ENCODE measurements at places on chromosomes 16 and 17.

DNA sequence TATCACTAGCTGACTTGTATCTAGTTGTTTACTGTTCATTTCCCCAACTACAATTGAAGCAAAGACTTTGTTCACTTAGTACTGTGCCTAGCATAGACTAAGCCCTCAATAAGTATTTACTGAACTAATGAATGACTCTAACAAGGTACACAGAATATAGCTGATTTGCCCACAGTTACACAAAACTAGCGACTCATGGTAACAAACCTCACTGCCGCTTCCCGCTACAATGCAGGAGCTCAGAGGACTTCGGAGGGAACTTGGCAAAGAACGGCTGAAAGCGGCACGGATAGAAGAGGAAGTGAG lies 524 bp downstream of the EFTUD2 start:
- no peak for DNase-seq

GRCh38 chr16:8458481-8459046 lies 131.7 kb downstream of the TMEM114 start:
- DNase-seq, result no peak

DNA sequence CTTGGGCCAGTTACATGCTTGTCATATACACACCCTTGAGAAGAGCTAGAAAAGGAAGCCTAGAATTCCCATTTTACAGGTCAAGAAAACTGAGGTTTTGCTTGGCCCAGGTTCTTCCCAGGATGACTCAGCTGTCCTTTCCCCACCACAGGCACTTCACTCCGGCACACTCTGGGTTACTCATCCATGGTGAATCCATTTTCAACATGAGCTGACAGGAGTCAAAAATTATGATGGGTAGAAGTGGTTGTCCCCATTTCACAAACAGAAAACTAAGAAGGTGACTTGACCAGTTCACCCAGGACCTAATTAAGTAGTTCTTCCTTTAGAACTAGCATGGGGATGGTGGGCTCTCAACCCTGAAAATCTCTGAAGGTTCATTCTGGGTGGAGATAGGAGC lies 67.2 kb downstream of the USP22 start:
- DNase-seq, result no peak

- no peak for DNase-seq
These were observed 1.8 kb upstream of the CES4A start for GRCh38 chr16:66986559-66986958.

- no peak for DNase-seq
These were observed 214.9 kb upstream of the MPHOSPH6 start for GRCh38 chr16:82384949-82385348.

DNA sequence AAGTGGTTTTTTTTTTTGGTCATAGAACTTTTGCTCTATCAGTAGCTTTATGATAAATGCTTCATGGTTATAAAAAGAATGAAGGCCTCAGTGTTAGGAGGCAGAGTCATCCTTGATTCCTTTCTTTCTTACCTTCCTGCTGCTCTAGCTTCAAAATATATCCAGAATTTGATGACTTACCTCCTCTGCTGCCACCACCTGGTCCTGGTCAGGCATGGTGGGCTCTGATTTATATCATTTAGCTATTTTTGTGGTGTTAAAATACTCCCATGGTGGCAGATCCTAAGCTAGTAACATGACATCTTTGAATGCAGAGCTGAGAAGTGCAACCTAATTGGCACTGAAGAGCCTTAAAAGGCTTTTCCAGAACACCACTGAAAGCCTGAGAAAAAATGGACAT lies 508.8 kb upstream of the CDH8 start:
- DNase-seq, result no peak

- DNase-seq, result no peak
These were observed 26.1 kb downstream of the GLG1 start for GRCh38 chr16:74580833-74581232.

GRCh38 chr16:86977076-86977676 lies 340.0 kb downstream of the C16orf95 start:
- DNase-seq, result no peak

GRCh38 chr16:17396762-17397498 lies 73.8 kb downstream of the XYLT1 start:
- no peak for DNase-seq

DNA sequence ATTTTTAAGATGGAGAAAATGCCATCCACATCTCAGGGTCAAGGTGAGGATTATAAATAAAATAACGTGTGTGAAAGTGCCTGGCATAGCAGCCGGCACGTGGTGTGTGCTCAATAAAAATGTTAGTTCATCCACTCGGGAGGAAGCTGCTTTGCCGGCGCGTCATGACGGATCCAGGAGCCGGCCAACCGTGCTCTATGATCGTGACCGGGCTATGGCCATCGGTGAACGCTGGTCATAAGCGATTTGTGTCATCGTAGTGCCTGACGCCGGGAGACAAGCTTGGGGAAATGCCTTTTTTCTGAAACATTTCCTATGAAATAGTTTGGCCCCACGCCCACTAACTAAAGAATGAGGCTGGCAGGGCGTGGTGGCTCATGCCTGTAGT lies 74.0 kb downstream of the CMC2 start:
- DNase-seq, result no peak

DNA sequence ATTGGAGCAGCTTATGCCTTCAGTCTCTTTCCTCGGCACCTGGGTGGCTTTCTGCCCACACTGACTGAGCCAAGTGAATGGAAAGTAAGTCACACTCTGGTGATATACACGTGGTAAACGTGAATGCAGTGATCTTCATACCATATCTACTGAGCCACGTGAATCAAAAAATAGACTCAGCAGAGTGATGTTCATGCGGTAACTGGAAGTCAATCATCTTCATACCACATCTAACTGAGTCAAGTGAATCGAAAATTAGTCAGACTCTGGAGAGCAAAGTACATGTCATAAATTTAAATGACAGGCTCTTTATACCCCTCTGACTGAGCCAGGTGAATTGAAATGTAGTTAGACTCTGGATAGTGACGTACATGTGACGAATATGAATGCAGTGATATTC lies 47.1 kb upstream of the ARL4D start:
- DNase-seq, result no peak
